Natural killer cell treated with Interleukin-12 subunit alpha and Interleukin-12 subunit beta and Interleukin-15 and Interleukin-18, amount 100 ng/mL, for 72 hours (primary cell): ENCODE measurements at places on chromosomes 11 and 22. TPM values are rescaled to one million over a fixed set of nuclear protein-coding genes. Genes with fewer than 3 reads are reported as not detected.
A peak's percentile ranks its signal among the peaks of the same experiment; 100 is the strongest.

DNA sequence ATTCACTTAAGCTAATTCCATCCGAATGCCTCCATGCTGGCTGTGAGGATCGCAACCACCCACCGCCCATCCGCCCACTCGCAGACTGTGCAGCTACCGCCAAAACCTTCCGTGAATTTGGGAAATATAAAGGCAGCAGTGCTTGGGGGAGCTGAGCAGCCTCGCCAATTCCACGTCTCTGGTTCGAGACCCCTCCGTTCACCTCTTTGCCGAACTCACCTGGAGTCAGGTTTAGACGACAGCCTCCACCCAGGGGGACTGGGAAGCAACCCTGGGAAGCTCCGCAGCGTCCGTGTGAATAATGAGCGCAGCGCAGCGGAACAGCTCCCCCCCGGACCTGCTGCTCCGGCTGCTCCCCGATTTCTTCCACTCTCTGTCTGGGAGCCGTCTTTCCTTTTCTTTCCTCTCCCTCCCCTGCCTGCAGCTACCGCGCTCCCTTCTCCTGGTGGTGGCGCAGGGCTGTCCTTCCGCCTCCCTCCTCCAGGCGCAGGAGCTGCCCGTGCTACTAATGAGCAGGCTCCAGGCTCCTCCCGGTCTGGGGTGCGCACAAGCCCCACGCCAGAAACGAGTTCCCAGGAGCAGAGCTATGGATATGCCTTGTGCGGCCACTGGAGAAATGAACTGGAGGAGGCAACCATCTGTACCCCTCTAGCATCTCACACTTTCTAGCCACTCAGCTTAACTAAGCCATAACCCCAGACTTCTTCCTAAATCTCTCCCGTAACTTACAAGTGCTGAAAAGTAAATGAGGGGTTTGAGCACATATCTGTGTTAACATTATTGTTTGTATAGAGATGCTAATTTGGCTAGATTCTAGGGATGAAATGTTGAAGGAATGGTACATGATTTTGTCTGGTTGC is 107.3 kb downstream of the XKR3 start:
- peaks cover 5% of the 10 kb centered on the region for H3K36me3 ChIP-seq
- H3K27ac ChIP-seq = no peak overlapping the region
- DNase-seq = no peak
- H3K4me3 ChIP-seq = no peak overlapping the region

- H3K4me3 ChIP-seq = no peak overlapping the region
- H3K4me1 ChIP-seq = peaks cover 4% of the 10 kb centered on the region
- peaks cover 6% of the 10 kb centered on the region for H3K36me3 ChIP-seq
Observed at GRCh38 chr22:41532908-41533825, 11.1 kb downstream of the POLR3H start.

DNA sequence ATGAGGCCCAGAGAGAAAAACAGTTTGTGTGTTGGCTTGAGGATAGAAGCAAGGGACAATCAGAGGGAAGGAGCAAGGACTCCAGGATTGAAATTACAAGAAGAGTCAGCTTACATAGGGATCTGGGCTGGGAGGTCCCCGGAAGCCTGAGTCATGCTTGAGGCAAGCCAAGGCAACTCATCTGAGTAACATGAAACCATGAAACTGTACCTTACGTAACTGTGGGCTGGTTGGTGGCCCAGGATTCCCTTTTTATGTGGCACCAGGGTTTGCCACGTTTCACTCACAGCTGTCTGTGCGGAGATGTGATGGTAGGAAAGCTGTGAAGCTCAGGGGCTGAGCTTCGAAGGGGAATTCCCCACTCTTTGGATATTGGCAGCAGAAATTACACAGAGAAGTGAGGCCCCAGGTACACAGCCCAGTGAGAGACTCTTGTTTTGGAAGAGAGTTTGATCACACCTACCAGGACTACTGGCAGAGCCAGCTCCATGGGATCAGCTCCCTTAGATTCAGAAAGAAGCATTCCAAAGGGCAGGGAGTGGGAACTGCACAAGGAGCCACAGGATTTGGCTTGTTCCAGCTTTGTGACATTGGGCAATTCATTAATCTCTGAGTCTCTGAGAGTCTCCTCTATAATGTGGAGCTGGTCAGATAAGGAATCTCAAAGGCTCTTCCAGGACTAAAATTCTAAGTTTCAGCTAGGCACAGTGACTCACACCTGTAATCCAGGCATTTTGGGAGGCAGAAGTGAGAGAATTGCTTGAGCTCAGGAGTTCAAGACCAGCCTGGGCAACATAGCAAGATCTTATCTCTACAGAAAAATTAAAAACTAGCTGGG is 7.8 kb downstream of the SLC5A1 start:
- H3K27me3 ChIP-seq = peaks cover 39% of the 10 kb centered on the region
- peak overlapping the region; percentile 20 for H3K4me3 ChIP-seq
- no peaks in the 10 kb centered on the region for H3K36me3 ChIP-seq

DNA sequence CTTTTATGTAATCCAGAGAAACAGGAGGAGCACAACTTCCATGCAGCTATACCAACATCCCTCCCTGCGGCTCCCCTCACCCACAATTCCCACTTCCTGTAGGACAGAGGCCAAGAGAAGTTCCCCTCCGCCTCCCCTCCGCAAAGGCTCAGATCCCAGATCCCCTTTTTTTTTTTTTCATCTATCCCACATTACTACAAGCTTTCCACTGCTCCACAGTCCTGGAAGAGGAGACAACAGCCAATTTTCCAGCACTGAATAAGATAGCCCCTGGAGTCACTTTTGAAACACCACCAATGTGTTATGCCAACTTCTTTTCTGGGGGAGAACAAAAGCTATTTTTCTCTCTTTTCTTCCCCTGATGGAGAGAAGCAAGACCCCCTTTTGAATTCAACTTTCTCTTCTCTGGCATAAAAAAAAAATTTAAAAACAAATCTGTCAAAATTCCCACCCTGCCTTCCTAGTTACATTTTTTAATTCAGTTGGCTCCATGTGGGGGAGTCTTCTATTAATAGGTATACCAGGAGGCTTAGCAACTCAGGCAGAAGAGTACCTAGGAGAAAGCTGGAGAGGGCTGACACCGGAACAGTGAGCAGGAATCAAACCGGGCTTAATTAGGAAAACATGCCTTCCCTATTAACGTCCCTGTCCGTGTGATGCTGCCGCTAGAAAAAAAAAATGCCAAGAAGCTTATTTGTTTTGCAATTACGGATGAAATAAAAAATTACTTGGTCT is 543.4 kb downstream of the BUD13 start:
- no peak overlapping the region for H3K27ac ChIP-seq
- no peaks in the 10 kb centered on the region for H3K4me1 ChIP-seq
- H3K27me3 ChIP-seq = peaks cover 15% of the 10 kb centered on the region
- no peak for DNase-seq
- no peak overlapping the region for H3K4me3 ChIP-seq

DNA sequence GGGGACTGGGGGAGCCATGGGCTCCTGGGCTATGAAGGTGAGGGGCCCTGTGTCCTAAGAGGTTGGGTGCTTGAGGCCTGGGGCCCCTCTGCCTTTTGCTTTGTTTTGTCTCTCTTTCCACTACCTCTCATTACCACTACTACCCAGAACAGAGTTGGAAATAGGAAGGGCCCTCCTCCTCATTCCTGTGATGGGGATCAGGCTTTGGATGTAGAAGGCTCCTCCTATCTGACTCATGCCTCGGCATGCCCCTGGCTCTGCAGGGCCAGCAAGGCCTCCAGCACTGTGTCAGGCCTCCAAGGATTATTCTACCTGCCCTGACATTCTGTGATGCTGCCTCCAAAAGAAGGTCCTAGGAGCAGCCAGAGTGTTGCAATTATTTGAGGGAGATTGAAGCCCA is 766 bp downstream of the IZUMO1R start:
- DNase-seq = no peak
- H3K4me1 ChIP-seq = no peaks in the 10 kb centered on the region
- H3K27ac ChIP-seq = no peak overlapping the region

GRCh38 chr11:2315395-2316168 is 13.8 kb downstream of the TSPAN32 start:
- peak; percentile 51 for DNase-seq
- H3K36me3 ChIP-seq = no peaks in the 10 kb centered on the region
- no peak overlapping the region for H3K4me3 ChIP-seq
- peaks cover 20% of the 10 kb centered on the region for H3K4me1 ChIP-seq

GRCh38 chr11:112519751-112520150 is 259.1 kb upstream of the PLET1 start:
- no peak overlapping the region for H3K27ac ChIP-seq
- no peaks in the 10 kb centered on the region for H3K4me1 ChIP-seq
- H3K36me3 ChIP-seq = no peaks in the 10 kb centered on the region

DNA sequence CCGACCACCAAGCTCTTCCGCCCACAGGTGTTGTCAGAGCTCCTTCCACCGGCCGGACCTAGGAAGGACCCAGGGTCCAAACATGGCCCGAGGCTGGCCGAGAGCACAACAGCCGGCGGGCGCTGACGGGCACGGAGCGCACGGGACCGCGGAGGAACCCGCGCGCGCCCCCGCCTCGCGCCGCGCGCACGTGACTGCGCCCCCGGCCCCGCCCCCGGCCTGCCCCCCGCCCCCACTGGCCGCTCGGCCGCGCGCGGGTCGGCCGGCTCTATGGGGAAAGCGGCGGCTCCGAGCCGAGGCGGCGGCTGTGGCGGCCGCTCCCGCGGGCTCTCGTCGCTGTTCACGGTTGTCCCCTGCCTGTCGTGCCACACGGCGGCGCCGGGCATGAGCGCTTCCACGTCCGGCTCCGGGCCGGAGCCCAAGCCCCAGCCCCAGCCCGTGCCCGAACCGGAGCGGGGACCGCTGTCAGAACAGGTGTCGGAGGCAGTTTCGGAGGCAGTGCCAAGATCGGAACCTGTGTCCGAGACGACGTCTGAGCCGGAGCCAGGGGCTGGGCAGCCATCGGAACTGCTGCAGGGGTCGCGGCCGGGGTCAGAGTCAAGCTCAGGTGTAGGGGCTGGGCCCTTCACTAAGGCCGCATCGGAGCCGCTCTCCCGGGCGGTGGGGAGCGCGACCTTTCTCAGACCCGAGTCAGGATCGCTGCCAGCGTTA is at the start of gene OSBP2:
Gene OSBP2, plus strand, starts transcription at position 235 of the 711 bp plus-strand sequence. Its CDS starts 36 bp downstream, at position 271.
- DNase-seq = no peak
- no peak within 1 kb of the TSS for H3K27ac ChIP-seq
- no peaks in the 10 kb centered on the region for H3K36me3 ChIP-seq
- peak within 1 kb of the TSS; percentile 67 for H3K4me3 ChIP-seq
- H3K4me1 ChIP-seq = no peaks in the 10 kb centered on the region

- H3K27me3 ChIP-seq = peaks cover under 1% of the 10 kb centered on the region
- DNase-seq = no peak
- H3K27ac ChIP-seq = no peak overlapping the region
- H3K4me3 ChIP-seq = no peak overlapping the region
- no peaks in the 10 kb centered on the region for H3K4me1 ChIP-seq
Observed at GRCh38 chr11:1361882-1362281, 27.9 kb upstream of the BRSK2 start.

DNA sequence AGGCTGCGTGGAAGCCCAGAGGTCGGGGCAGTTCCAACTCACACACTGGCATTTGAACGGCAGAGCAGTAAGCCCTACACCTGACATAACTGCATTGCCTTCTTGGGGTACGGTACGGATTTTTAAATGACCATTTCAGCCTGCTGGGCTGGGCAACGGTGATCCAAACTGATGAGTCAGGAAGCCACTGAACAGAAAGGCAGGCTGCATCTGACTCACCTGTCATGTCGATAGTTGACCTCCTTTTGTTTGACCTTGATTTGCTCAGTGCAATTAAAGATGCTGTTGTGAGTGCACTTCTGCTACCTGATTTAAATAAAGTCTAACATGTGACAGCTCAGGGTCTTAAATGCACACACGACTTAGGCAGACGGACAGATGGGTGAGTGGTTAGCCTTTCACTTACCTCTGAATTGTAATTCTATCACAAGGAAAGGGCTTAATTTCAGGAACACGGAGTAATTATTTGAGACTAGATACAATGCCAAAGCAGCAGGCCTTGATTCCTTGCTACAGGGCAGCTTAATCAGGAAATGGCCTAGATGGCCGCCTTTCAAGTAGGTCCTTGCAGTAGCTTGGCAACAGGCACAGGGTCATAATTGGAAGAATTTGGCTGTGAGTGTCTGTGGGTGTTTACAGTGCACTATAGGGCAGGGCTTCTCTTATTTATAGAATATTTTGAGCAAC is 52.2 kb downstream of the BMAL1 start:
- H3K4me1 ChIP-seq = peaks cover 54% of the 10 kb centered on the region
- no peak for DNase-seq
- peak overlapping the region; percentile 21 for H3K27ac ChIP-seq
- H3K36me3 ChIP-seq = no peaks in the 10 kb centered on the region
- H3K27me3 ChIP-seq = no peaks in the 10 kb centered on the region

DNA sequence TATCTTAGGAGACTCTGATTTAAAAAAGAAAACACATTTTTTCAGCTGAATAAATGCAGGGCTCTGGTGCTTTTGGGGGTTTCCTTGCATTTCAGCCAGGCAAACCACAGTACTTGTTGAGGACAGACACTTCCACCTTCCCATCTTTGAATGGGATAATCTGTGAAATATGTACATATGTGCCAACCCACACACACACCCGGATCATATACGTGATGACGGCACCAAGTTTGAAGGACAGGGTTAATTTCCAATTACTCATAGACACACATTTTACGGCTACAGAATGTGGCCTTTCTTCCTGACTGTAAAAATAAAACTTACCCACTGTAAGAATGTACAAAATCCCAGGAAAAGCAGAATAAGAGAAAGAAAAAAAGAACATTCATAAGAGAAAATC is 104.4 kb downstream of the MPPED2 start:
- H3K4me3 ChIP-seq = no peak overlapping the region
- H3K4me1 ChIP-seq = no peaks in the 10 kb centered on the region
- DNase-seq = no peak

DNA sequence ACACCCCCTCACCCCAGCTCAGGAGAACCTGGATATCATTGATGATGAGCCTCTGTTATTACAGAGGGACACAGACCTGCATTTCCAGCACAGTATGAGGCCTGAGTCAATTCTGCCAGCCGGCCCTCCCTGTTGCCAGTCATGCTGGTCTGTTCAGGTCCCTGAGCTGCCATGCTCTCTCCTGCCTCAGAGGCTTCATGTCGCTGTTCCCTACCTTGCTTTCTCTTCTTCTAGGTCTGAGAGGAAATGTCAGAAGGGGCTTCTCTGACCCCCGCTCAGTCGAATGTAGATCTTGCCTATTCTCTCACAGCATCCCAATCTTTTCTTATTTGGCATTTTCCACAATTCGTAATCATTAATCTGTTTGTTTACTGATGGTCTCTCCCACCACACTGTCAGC is 21.8 kb upstream of the ABCC8 start:
- H3K4me1 ChIP-seq = no peaks in the 10 kb centered on the region
- no peak overlapping the region for H3K4me3 ChIP-seq
- no peaks in the 10 kb centered on the region for H3K36me3 ChIP-seq

DNA sequence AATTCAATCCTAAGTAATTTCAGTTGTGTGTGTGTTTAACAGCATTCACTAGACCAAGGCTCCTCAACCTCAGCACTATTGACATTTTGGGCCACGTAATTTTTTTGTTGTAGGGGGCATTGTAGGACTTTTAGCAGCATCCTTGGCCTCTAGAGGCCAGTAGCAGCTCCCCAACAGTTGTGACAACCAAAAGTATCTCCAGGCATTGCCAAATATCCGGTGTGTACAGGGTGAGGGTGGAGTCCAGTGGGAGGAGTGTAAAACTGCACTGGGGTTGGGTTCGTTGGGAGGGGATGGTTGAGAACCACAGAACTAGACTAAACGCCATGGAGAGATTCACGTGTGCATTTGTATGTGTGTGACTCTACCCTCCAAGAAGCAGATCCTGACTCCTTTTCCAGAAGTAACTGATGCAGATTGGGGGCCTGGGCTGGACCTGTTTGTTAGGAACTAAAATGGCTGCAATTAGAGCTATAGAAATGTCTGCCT is 5.9 kb upstream of the PHF21A start:
- peaks cover 15% of the 10 kb centered on the region for H3K4me1 ChIP-seq
- DNase-seq = peak; percentile 89
- H3K36me3 ChIP-seq = no peaks in the 10 kb centered on the region

- DNase-seq = no peak
- no peaks in the 10 kb centered on the region for H3K4me1 ChIP-seq
- peaks cover 8% of the 10 kb centered on the region for H3K36me3 ChIP-seq
- H3K27ac ChIP-seq = no peak overlapping the region
- no peak overlapping the region for H3K4me3 ChIP-seq
Observed at GRCh38 chr11:69221086-69221485, 65.4 kb downstream of the SMIM38 start.

BCO2 gene
- 4.5 TPM for total RNA-seq

ABTB2 gene
- 30.3 TPM for total RNA-seq
